ENCODE measurements at places on chromosomes 5 and 9. TPM values are rescaled to one million over a fixed set of nuclear protein-coding genes. Genes with fewer than 3 reads are reported as not detected.

ACER2 gene
- polyA plus RNA-seq: 1.9 TPM

FCN2 gene
- polyA plus RNA-seq: 0.11 TPM

SUSD3 gene
- polyA plus RNA-seq: 9.4 TPM

GRCh38 chr9:12813533-12813932 lies 38.7 kb downstream of the LURAP1L start:
- DNase-seq: no peak

GRCh38 chr9:127927988-127928675 lies 2.4 kb downstream of the PIP5KL1 start:
- DNase-seq: no peak

GRCh38 chr5:107564931-107565372 lies 105.8 kb downstream of the EFNA5 start:
- no peak for DNase-seq

- DNase-seq: no peak
These were observed 96.7 kb upstream of the SMIM23 start for GRCh38 chr5:171688696-171689495.

GRCh38 chr9:105713260-105714019 lies 19.1 kb downstream of the TMEM38B start:
- no peak for DNase-seq

DNA sequence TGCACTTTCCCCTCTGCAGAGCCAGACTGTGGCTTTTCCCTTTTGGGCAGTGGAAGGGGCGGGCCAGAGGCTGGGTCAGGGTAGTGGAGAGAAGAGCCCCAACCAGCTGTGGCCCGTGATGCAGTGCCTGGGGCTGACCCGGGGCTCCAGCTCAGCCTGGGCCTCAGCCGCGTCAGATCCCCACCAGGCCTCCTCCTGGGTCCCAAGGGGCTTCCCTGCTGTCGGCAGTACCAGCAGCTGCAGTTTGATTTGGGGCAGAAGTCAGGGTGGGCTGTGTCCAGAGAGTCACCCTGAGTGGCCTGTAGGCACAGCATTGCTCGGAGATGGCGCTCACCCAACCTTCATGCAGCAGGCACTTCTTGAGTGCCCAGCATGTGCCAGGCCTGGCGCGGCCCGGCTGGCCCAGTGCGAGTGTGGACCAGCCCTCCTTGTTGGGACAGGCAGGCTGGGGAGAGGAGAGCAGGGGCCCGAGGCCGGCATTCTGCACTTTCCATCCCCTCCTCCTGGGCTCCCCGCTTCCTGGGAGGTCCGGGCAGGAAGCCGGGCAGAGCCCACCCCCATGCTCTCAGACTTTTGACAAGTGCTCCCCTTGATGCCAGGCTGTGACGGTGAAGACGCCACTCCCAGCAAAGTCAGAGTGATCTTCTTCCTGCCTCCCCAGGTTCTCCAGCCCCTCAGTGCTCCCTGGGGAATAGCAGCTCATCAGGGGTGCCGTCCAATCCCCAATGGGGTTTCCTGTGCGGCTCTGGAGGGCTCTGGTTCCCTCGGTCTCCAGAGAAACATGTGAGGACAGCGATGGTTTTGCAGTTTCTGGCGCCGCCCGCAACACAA lies 88.3 kb upstream of the COL5A1 start:
- no peak for DNase-seq

GRCh38 chr5:40551496-40552491 lies 127.9 kb upstream of the PTGER4 start:
- no peak for DNase-seq

- DNase-seq: no peak
These were observed 455.3 kb upstream of the SGCD start for GRCh38 chr5:155871623-155872022.

- no peak for DNase-seq
These were observed 107.4 kb downstream of the TLE1 start for GRCh38 chr9:81581986-81582385.
